ENCODE measurements at places on chromosomes 7 and 10. TPM values are rescaled to one million over a fixed set of nuclear protein-coding genes. Genes with fewer than 3 reads are reported as not detected.

DNA sequence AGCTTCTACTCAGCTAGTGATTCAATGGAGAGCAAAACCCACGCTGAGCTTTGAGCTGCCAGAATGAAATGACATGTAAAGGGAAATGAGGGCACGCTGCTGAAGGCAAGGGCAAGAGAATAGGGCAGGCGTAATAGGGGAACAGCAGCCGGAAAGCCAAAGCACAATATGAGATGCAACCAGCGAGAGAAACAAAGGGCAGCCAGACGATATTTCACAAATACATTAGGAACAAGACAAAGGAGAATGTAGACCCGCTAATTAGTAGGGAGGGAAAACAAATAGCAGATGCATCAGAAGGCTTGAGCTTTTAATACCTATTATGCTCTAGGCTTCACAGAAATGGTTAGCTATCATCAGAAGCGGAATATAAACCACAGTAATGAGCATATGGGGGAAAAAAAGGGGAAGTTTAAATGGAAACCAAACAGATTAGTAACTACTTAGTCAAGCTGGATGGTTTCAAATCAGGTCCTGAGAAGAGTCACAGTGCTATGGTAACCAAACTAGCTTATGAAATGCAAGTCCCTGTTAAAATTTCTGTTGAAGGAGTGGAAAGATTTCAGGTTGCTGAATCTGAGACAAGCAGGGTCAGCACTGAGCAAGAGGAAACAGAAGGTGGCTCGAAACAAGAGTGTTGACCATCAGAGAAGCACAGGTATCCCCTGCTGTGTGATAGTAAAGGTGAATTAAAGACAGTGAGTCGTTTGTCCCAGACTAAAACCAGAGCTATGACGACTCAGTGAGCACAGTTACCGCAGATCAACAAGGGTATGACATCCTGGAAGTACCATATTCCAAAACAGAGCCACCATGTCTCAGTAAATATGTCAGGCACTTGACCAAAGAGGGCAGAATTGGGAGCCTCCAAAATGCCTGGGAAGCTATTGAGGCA lies 496.9 kb upstream of the CELF2 start:
- no peak overlapping the region for H3K27ac ChIP-seq
- H3K4me1 ChIP-seq: peaks cover 7% of the 10 kb centered on the region
- H3K4me3 ChIP-seq: no peak overlapping the region
- no peaks in the 10 kb centered on the region for H3K27me3 ChIP-seq

DNA sequence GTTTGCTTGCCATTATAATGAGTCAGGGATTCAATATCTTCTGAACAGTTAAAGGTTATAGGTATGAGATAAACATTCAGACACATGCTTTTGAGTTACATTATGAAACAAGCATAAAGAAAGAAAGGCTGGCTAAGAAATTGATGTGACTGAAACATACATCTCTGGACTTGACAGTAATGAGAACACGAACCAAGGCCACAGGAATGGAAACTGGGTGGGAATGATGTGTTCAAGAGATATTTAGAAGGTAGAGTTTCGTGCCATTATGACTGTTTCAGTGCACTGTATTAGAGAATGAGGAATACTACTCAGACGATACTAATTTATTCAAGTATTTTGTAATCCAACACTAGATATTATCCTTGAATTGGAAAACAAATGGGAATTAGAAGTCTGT lies 332.1 kb upstream of the MAGI2 start:
- H3K27me3 ChIP-seq: no peaks in the 10 kb centered on the region
- no peak overlapping the region for H3K27ac ChIP-seq
- DNase-seq: no peak

- H3K4me3 ChIP-seq: no peak overlapping the region
- H3K36me3 ChIP-seq: no peaks in the 10 kb centered on the region
- DNase-seq: peak; percentile 25
Observed at GRCh38 chr10:32174349-32174893, 118.2 kb upstream of the KIF5B start.

- peaks cover 5% of the 10 kb centered on the region for H3K36me3 ChIP-seq
- H3K27ac ChIP-seq: no peak overlapping the region
- DNase-seq: no peak
- no peaks in the 10 kb centered on the region for H3K4me1 ChIP-seq
- H3K4me3 ChIP-seq: no peak overlapping the region
Observed at GRCh38 chr7:749140-749551, 22.1 kb upstream of the PRKAR1B start.

DNA sequence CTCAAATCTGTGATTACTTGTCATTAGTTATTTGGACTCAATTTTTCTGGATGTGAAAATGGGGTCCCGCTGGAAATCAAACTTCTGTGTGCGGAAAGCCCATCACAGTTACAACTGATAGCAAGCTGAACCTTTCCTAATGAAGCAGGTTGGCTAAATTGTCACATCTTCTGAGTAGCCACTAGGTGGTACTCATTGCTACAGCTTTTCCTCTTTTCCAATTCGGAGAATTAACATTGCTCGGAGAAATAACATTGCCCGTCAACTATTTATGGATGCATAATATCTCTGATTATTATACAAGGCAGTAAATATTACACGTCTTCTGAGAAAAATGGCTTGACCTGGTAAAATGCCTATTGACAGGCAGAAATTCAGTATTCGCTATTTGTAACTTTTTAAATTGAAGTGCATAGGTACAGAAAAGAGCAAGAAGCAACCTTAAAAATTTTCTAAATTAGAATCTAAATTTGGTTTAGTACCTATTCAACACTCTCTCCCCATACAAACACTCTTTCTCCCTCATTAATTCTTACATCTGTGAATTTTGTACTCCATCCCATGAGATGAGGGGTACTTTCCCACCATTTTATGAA lies 17.3 kb upstream of the BLOC1S2 start:
- H3K27me3 ChIP-seq: no peaks in the 10 kb centered on the region
- no peaks in the 10 kb centered on the region for H3K36me3 ChIP-seq
- DNase-seq: no peak
- no peak overlapping the region for H3K4me3 ChIP-seq
- no peak overlapping the region for H3K27ac ChIP-seq

DNA sequence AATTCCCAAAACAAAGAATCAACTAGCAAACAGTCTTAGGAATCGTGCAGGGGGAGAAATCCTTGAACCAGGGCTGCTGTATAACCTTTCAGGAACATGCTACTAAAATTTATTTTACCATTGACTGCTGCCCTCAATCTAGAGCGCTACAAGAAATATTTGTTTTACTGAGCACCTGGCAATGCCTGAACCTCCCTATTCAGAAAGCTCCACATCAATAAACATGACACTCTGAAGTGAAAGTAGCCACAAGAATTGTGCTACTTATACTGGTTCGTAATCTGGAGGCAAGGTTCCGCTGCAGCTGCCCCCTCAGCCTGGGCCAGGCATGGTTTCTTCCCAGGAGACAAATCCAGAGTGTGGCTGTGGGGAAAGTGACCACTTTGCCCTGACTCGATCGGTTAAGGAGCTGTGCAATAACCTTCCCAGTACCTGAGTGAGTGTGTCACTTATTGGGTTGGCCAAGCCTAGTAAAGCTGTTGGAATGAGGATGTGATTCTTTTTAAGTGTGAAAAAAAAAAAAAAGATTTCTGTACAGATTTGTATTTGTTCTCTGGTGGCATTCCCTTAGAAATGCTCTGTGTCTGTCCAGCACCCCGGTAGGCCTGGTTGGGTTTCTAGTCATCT lies 7.7 kb downstream of the VWA2 start:
- DNase-seq: no peak
- H3K4me3 ChIP-seq: no peak overlapping the region
- H3K4me1 ChIP-seq: no peaks in the 10 kb centered on the region
- no peaks in the 10 kb centered on the region for H3K36me3 ChIP-seq
- H3K27me3 ChIP-seq: no peaks in the 10 kb centered on the region

DNA sequence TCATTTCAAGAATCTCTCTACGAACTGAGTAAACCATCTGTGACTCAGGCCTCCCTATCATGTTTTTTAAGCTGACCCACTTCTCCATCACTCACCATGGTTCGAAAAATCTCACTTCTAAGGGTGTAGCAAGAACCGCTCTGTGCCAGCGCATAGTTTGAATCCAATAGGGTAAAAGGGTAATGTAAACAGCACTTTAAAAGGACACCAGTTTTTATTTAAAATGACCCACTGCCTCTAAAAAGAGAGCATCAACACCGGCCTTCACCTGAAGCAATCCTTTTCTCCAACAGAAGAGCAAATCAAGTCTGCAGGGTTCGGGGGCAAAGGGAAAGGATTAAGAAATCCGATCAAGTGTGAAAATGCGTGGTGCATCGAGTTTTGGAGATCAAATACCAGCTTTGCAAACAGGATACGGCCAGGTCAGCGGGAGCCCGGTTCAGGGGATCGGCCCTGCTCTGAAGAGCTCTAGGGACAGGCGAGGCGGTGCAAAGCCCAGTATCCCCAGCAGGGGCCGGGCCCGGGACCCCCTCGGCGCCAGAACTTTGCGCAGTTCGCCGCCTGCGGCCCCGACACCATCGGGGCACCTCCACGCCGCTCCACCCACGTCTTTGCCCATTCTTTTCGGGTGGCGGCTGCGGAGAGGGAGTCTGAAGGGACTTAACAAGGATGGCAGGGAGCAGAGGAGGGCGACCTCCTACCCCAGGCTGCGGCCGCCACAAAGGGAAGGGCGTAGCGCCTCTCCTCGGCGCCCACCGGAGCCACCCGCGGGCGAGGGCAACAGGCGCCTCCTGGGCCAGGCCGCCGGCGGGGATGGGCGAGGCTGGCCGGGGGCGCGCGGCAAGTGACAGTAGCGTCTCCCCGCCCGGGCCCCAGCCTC lies 842 bp downstream of the NMT2 start:
- no peaks in the 10 kb centered on the region for H3K27me3 ChIP-seq
- peak overlapping the region; percentile 99 for H3K4me3 ChIP-seq
- no peak for DNase-seq
- no peaks in the 10 kb centered on the region for H3K36me3 ChIP-seq
- peak overlapping the region; percentile 75 for H3K27ac ChIP-seq
- no peaks in the 10 kb centered on the region for H3K4me1 ChIP-seq

GRCh38 chr10:119976421-119976820 lies 83.9 kb downstream of the SEC23IP start:
- DNase-seq: no peak
- no peak overlapping the region for H3K4me3 ChIP-seq
- H3K27me3 ChIP-seq: no peaks in the 10 kb centered on the region
- H3K4me1 ChIP-seq: no peaks in the 10 kb centered on the region
- no peak overlapping the region for H3K27ac ChIP-seq

DNA sequence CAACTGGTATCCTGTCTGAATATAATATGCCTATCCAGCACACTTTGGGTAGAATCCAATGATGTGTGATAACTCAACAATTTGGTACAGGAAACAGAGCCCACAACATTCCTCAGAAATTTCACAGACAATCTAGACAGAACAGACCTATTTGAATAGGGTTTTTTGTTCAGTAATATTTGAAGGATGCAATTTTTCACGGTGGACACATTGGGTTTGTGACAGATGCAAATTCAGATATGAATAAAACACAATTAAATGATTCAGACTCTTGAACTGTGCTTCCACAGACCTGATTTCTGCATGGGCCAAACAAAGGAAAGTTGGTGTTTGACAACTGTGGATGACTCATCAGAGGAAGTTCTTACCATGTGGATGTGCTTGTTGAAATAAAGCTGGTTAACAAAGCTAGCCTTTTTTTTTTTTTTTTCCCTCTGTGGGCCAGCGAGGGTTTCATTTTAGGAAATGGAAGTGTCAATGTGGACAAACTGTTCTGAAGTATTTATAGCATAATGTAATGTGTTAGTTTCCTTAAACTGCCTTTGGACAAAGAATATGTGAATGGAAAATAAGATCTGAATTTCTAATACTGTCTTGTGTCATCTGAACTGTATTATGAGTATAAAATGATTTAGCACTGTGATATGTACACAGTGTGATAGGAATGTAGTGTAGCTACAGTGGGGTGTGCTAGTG lies 43.2 kb upstream of the FAM133B start:
- H3K4me1 ChIP-seq: peaks cover 38% of the 10 kb centered on the region
- H3K36me3 ChIP-seq: no peaks in the 10 kb centered on the region
- peak overlapping the region; percentile 56 for H3K27ac ChIP-seq

DNA sequence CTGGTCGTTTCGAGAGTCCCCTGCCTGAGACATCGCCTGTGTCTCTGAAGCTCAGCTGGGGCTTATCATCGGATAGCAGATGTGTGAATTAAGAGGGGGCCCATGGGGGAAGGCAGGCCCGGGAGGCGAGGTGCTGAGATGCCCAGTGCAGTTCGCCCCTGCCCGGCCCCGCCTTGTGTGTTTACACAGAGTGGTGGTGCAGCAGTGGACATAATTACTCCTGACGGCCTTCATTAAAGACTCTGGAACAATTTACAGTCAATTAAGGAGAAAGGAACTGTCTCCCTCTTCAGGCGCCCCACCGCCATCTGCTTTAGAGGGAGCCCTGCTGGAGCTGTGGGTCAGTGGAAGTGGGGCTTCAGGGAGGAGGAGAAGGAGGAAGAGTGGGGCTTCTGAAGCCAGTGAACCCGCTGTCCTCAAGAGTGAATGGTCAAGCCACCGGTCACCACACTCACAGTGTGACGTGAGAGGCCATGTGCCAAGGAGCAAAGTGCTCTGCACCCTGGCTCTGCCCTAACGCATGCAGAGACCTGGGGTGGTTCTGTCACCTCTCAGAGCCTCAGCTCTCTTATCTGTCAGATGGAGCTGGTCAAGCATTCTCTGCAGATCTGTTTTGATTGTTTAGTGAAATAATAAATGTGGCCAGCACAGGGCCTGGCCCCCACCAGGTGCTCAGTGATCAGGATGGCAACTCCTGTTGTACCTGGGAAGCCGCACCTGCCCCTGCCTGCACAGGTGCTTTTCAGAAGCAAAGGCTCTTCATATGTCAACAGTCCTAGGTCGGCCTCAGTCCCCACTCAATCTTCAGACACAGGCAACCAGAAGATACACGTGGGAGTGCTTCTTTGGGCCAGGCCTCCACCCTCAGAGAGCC lies 65.6 kb downstream of the CDH23 start:
- H3K4me1 ChIP-seq: no peaks in the 10 kb centered on the region
- H3K27me3 ChIP-seq: no peaks in the 10 kb centered on the region
- no peak overlapping the region for H3K4me3 ChIP-seq
- no peak overlapping the region for H3K27ac ChIP-seq
- no peaks in the 10 kb centered on the region for H3K36me3 ChIP-seq
- DNase-seq: no peak

DNA sequence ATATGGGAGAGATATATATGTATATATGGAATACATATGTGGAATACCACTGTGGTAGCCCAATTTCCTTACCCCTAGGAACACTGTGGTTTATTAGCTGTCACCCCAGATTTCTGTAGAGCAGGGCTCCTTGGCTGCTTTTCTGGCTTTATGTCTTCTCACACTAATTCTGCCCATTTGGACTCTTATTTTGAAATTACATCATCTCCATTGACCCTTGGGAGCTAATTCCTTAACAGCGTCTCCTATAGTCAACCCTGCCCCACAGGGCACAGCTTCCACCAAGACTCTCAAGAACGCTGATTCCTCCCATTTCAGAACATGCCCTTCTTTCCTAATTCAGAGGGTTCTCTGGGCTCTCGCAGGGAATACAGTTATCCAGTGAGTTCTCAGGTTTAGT lies 55.4 kb upstream of the TARP start:
- DNase-seq: no peak
- H3K4me1 ChIP-seq: no peaks in the 10 kb centered on the region
- no peak overlapping the region for H3K27ac ChIP-seq

GRCh38 chr7:42338231-42338915 lies 101.4 kb upstream of the GLI3 start:
- no peaks in the 10 kb centered on the region for H3K27me3 ChIP-seq
- no peak overlapping the region for H3K4me3 ChIP-seq
- DNase-seq: no peak
- no peaks in the 10 kb centered on the region for H3K36me3 ChIP-seq
- no peaks in the 10 kb centered on the region for H3K4me1 ChIP-seq

The RPEL1 gene
- total RNA-seq: not detected

The TCAF1 gene
- 30.9 TPM for total RNA-seq

The CFAP70 gene
- total RNA-seq: not detected

The FAM180A gene
- total RNA-seq: 121 TPM

The PPP1R3A gene
- not detected for total RNA-seq

The CALHM1 gene
- total RNA-seq: not detected

Measured in ascending aorta (tissue), 2 donors.